Esophagus squamous epithelium (tissue), 5 donors: ENCODE measurements at places on chromosomes 2 and 18.

DNA sequence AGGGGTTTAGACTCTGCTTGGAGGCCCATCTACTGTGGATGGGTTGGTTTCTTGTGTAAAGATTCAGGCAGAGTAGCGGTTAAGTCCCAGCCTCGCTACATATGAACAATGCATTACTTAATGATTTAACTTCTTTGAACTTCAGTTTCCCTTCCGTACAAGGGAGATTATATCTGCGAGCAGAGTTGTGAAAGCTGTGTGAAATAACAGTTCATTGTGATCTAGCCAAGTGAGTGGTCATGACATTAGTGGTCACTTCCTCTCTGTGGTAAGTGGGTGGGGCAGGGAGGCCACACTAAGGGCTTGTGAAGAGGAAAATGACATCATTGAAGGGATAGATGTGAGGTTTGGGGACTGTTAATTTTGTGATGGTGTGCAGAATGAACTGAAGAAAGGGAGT, 14.1 kb upstream of the MEX3C start:
- H3K4me3 ChIP-seq, result no peak overlapping the region
- H3K27ac ChIP-seq, result no peak overlapping the region
- peak; percentile 1 for DNase-seq
- H3K27me3 ChIP-seq, result no peaks in the 10 kb centered on the region
- no peaks in the 10 kb centered on the region for H3K36me3 ChIP-seq

DNA sequence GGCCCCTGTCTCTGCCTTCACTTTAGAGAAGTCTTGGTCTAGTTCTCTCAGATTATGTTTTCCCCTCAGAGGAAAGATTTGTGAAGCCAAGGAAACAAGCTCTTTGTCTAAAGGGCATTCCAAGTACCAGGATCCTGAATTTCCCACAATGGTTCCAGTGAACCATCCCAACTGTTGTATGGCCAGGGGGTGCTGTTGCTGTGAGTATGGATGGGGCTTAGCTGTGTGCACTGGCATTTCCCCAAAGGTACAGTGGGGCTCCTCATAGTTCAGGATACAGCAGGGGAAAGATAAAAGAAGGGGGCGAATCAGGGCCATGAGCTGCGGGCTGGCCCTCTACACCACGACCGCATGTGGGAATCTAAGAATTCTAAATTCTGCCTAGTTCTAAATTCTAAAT, 1154.0 kb upstream of the FANCL start:
- H3K27me3 ChIP-seq, result no peaks in the 10 kb centered on the region
- H3K36me3 ChIP-seq, result no peaks in the 10 kb centered on the region
- DNase-seq, result no peak
- H3K27ac ChIP-seq, result no peak overlapping the region
- no peaks in the 10 kb centered on the region for H3K4me1 ChIP-seq
- H3K4me3 ChIP-seq, result no peak overlapping the region

GRCh38 chr2:190459881-190460280, 51.7 kb downstream of the MFSD6 start:
- no peaks in the 10 kb centered on the region for H3K36me3 ChIP-seq
- no peak for DNase-seq
- no peaks in the 10 kb centered on the region for H3K4me1 ChIP-seq
- H3K4me3 ChIP-seq, result no peak overlapping the region
- H3K27ac ChIP-seq, result no peak overlapping the region

DNA sequence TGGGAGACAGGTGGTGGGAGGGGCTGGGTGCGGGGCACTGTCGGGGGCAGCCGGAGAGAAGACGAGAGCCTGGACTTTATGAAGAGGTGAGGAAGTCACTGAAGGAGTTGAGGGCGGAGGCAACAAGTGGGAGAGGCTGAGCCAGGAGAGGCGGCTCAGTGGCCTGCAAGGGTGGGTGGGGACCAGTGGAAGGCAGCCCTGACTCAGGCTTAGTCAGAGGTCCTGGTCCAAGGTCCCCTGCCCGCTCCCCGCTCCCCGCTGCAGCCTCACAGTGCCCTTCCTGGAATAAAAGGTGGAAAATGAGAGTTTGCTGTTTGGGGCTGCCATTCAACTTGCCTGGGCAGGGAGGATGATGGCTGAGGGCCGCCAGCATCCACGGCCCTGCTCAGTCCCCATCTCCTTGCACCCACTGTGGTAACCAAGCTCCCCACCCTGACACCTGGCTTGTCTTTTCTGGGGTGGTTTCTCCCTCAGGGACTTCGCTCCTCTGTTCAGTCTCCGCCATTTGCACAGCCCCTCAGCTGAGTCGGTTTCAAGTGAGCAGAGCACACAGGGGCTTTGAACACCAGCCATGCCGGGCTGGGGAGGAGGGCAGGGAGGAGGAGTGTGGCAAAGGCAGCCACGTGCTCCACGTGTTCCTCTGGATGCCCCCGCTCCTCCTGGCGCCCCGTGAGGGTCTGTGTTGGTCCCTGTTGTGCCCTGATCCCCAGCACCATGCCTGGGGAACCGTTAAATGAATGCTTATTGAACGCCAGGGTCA, 13.7 kb upstream of the RALB start:
- no peak overlapping the region for H3K4me3 ChIP-seq
- H3K4me1 ChIP-seq, result peaks cover 34% of the 10 kb centered on the region
- H3K36me3 ChIP-seq, result no peaks in the 10 kb centered on the region
- no peak for DNase-seq
- no peaks in the 10 kb centered on the region for H3K27me3 ChIP-seq
- peak overlapping the region; percentile 63 for H3K27ac ChIP-seq

DNA sequence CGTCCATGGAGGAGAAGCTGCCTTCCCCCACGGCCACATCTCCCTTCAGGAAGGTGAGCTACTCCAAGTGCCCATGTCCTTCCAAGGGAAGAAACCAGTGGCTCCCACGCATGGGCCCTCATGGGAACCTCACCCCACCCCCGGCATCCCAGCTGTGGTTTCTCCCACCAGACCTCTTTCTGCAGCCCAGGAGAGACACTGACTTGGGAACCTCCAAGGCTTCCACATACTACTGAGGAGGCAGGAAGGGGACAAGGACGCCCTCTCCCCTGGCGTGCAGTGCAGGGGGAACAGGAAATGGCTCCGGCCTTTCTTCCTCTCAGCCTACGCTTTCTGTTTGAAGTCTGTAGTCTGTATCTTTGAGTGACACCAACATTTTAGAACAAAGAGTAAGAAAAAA, 104.5 kb upstream of the EPC2 start:
- no peak overlapping the region for H3K4me3 ChIP-seq
- H3K27me3 ChIP-seq, result no peaks in the 10 kb centered on the region
- H3K36me3 ChIP-seq, result no peaks in the 10 kb centered on the region
- H3K4me1 ChIP-seq, result no peaks in the 10 kb centered on the region
- H3K27ac ChIP-seq, result no peak overlapping the region
